DMS53 (cell line): ENCODE measurements at places on chromosomes 7 and 10.

DNA sequence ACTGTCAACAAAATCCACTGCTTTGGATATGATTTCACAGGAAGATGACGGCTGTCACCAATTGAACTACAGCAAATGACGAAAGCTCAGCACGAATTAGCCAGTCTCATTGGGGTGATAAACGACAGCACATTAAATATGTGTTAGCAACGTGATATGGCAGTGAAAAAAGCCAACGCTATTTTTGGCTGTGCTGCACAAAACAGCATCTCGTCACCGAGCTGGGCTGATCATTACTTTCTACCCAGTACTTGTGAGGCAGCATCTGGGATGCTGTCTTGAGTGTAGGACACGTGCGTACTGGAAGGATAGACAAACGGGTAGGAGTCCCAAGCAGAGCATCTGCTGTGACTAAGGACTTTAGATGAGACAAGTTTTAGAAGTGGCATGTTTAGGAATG is 138.3 kb downstream of the EXOC4 start:
- no peak for DNase-seq

GRCh38 chr10:20686015-20686635 is 211.0 kb downstream of the NEBL start:
- DNase-seq, result no peak

GRCh38 chr10:20200758-20201157 is 384.5 kb downstream of the PLXDC2 start:
- DNase-seq, result no peak

DNA sequence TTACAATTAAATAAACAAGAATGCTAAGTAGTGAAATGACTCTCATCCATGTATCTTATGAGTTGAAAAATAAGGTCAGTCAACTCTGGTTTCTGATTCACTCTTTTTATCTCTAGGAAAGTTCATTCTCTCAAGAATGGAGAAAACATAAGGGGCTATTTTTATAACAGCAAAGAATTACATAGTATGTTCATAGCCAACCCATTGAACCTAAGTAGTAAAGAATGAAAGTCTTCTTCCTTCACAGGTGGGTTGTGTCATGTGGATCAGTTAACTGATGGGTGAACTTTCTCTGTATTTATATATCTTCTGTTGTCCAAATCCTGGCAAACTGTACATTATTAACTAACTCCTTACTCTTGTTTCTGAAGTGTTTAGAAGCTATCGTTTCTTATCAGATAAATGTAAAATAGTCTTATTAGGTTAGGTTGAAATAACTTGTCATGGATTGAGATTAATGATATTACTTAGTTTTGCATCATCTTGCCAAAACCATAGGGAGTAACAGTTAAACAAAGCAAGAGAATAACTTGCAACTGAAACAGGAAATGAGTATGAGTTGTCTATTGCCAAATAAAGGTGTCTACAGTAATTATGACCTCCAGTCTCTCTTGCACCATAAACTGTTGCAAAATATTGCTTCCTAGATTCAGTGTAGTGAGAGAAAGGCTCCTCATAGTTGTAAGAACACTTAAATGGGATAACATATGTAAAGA is 86.8 kb downstream of the ANKRD7 start:
- peak; percentile 30 for DNase-seq

DNA sequence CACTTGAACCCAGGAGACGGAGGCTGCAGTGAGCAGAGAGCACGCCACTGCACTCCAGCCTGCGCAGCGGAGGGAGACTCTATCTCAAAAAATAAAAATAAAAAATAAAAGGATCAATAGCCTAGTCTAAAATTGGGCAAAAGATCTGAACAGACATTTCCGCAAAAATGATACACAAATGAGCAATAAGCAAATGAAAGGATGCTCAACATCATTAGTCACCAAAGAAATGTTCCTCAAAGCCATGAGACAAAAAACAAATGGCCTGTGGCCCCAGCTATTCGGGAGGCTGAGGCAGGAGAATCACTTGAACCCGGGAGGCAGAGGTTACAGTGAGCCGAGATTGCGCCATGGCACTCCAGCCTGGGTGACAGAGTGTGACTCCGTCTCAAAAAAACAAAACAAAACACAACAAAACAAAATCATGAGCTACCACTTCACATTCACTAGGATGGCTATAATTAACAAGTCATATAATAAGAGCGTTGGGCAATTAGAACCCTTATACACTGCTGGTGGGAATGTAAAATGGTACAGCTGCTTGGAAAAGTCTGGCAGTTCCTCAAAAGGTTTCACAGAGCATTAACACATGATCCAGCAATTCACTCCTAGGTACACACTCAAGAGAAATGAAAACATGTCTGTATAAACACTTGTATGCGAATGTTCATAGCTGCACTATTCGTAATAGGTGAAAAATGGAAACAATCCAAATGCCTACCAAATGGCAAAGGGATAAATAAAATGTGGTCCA is 3.1 kb downstream of the DAGLB start:
- peak; percentile 87 for DNase-seq

GRCh38 chr7:45593877-45594276 is 19.7 kb downstream of the ADCY1 start:
- no peak for DNase-seq

- DNase-seq, result no peak
Observed at GRCh38 chr7:148967032-148967372, 61.3 kb downstream of the PDIA4 start.

GRCh38 chr7:129952653-129953560 is at the start of gene UBE2H:
TSS of gene UBE2H (minus strand) at chr7:129952960. CDS start at chr7:129952555, 405 bp downstream.
- peak; percentile 97 for DNase-seq

DNA sequence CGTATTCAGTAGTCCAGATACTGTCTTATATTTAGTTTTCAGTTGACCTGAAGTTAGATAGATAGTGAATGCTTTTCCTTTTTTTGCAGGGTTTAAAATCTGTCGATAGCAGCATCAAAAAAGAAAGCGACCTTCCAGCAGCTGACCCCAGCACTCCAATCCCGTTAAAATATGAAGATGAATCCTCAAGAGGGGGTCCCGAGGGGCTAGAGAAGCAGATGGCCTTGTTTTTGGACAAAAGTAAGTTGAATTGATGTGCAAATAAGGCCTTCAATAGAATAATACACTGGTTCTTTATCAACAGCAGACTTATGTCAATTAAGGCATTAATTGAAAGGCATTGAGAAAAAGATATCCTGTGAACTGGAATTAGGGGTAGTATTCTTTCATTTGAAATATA is 18.7 kb downstream of the EDRF1 start:
- DNase-seq, result no peak

DNA sequence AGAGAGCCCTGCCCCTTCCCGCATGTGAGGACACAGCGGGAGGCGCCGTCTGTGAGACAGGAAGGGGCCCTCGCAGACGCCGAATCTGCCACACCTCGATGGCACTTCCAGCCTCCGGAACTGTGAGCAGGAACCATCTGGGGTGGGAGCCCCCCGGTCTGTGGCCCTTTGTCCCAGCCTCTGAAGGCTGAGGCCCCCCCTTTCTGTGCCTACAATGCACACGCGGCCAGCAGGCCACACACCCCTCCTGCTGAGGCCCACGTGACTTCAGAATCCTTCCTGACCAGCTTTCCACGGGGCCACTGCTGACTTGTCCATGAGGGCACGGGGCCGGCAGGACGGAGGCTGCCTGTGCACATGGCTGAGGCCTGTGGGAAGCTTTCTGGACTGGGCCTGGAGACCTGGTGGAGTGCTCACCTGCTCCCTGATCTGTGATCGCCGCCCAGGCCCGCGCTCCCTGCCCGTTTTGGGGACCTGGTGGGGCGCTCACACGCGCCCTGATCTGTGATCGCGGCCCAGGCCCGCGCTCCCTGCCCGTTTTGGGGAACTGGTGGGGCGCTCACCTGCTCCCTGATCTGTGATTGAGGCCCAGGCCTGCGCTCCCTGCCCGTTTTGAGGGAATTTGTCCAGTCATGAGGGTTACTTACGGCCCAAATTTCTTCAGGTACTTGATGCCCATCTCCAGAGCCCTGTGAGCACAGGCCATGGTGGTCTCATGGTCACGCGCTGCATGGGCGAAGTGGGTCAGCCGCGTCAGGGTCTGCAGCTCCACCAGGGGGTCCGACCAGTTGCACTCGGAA is 34.3 kb downstream of the CFAP46 start:
- DNase-seq, result no peak
